ENCODE measurements at places on chromosomes 1 and 21.

DNA sequence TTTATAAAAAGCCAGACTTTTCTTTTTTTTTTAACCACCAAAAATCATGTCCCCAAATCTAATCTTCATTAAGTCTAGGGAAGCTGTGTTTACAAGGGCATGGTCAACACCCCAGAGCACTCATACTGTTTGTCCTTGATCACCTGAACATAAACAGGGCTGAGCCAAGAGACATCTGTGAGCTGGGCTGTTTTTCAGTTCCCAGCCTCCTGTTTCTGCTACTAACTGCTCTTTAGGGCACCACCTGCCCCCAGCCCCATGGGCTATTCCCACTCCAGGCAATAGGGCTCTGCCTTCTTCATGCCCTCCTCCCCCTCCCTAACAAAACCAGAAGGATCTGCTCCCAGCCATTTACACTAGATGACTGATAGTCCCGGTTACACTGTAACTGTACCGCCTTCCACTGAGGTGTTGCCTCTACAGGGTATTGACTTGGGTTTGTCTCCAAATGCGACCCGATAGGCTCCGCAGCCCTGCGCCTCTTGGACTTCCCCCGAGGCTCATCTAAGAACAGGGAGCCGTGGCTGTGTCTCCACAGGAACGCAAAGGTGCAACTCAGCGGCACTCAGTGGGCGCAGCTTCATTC, 11.7 kb upstream of the SLC26A9 start:
- no peak for DNase-seq

DNA sequence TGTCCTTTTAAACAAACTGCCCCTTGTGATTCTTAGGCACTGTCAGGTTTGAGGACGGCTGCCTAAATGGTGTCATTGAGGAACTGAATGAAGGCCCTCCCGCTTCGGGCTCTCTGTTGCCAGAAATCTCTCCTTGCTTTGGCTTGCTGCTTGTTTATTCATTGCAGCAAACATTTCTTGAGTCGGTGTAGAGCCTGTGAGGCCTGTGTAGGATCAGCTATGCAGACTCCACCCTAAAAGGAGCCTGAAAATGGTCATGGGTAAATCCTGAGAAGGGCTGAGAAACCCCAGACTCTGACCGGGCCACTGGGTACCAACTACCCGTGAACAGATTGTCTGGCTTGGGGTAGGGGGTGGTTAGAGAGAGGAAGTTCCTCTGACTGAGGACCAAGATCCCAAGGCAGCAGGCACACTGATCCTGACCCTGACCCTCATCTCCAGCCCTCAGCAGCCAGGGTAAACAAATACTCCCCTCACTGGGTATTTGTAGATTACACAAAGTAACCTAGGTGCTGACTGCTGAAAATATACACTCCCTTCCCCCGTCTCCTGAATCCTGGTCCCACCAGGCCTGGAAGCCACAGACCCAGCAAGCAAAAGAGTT, 3.1 kb downstream of the IL6R start:
- peak; percentile 32 for DNase-seq

DNA sequence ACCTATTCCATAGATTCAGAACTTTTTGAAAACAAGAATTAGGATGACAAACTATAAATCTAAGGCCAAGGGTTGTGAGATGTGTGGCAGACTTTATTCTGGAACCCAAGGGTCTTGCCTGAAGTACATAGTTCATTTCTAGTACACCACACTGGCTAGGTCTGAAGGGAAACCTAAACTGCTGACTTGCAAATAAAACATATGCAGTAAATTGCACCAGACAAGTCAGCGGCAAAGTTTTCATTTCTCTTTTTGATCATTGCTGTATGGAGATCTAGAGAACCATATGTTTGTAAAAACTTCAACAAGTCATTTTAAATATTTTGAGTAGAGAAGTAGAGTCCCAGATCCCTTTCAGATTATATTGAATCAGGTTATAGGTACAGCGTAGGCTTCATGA, 43.9 kb downstream of the TNFSF4 start:
- DNase-seq = no peak

DNA sequence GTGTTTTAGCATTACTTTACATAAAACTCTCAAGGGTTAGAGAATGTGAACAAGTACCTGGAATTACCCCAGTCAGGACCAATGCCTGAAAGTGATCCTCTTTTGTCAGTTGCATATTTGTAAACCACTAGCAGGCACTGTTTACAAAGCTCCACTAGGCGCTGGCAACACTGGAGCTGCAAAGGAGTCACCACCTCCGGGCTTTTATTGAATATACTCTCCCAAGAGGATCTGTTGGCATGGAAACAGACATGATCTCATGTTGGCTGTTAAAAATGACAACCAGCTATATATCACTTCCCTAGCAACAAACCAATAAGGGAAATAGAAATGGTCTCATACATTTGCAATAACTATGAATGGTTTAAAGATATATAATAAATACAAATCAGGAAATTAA, 116.0 kb downstream of the TTLL7 start:
- no peak for DNase-seq

DNA sequence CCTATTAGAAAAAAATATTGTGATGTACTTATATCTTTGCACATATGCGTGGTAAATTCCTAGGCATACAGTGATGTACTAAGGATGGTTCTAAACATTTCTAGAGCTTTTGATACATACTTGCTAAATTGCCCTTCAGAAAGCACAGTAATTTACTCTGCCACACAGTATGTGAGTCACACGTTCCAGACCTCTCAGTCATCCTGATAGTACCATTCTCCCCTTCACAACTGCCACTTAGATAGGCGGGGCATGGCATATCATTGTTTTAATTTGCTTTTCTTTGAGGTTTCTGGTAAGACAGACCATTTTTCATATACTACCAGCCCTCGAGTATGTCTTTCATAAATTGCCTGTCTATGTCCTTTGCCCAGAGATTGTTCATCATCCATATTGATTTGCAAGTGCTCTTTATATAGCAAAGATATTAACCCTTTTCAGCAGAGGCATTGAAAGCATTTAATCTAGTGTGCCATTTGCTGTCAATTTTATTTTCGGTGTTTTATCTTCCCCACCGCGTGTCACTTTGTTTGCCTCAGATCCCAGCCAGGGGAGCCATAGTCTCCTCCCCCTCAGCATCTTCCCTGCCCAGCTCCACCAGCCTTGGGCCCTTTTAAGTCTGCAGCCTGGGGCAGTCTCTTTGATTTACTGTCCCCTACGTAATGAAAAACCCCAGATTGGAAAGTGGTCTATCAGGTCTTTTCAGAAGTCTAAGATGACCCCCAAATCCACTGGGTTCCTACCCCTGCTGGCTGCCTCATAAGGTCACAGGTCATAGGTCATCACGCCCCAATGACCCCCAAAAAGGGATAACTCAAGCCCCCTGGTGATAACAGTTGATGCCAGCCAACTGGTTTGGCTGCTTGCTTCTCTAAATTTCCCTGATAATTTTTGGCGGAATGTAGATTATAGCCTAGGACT, 11.8 kb upstream of the PAX7 start:
- no peak for DNase-seq

Data from anterior cingulate cortex (tissue), 58 donors.